Muscle of leg (tissue), 16 donors: ENCODE measurements at places on chromosomes 13 and 19.

DNA sequence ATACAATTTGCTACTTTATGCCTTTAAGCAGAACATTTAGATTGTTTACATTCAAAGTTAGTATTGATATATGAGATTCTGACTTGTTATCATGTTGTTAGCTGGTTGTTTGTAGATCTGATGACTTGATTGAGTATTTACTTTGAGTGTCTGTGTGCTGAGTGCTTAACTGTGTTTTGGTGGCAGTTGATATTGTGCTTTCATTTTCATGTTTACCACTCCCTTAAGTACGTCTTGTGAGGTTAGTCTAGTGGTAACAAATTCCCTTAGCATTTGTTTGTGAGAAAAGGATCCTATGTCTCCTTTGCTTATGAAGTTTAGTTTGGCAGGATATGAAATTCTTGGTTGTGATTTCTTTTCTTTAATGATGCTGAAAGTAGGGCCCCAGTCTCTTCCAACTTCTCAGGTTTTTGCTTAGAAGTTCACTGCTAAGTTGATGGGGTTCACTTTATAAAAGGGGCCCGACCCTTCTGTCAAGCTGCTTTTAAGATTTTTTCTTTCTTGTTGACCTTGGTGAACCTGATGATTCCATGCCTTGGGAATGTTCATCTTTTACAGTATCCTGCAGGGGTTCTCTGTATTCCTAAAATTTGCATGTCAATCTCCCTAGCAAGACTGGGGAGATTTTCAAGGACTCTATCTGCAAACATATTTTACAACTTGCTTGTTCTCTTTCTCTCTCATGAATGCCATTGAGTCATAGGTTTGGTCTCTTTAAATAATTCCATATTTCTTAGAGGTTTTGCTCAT, 1095.4 kb upstream of the PCDH20 start:
- no peak for DNase-seq

GRCh38 chr13:41307884-41308640, 3.0 kb upstream of the NAA16 start:
- DNase-seq, result no peak

GRCh38 chr13:107866941-107867623, 348.3 kb downstream of the LIG4 start:
- peak; percentile 35 for DNase-seq

DNA sequence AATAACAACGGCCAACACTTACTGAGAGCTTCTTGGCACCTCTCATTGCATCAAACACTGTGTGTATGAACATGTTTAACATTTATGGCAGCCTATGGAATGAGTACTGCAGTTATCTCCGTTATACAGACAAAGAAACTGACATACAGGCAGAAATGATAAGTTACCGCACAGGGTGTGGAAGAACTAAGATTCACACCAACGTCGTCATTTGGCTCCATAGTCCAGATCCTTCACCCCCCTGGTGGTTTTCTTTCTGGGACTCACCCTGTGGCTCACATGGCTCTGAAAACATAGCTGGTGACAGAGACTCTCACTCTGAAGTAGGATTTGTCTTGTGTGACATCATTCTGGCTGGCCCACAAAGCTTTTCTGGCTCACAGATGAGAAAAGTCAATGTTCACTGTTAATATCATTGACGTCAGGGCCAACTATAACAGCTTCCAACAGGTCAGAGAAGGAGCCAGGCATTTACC, 230.1 kb downstream of the DLEU7 start:
- peak; percentile 79 for DNase-seq

- peak; percentile 73 for DNase-seq
Measured at GRCh38 chr19:42278452-42279154, 9.6 kb downstream of the CIC start.

DNA sequence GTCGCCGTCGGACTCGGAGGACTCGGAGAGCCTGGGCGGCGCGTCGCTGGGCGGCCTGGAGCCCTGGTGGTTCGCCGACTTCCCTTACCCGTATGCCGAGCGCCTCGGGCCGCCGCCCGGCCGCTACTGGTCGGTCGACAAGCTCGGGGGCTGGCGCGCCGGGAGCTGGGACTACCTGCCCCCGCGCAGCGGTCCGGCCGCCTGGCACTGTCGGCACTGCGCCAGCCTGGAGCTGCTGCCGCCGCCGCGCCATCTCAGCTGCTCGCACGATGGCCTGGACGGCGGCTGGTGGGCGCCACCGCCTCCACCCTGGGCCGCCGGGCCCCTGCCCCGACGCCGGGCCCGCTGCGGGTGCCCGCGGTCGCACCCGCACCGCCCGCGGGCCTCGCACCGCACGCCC, 2.5 kb upstream of the GRWD1 start:
- DNase-seq, result no peak

GRCh38 chr13:83839146-83839545, 43.1 kb downstream of the SLITRK1 start:
- DNase-seq, result peak; percentile 21
